ENCODE measurements at places on chromosomes 12 and 14. TPM values are rescaled to one million over a fixed set of nuclear protein-coding genes. Genes with fewer than 3 reads are reported as not detected.
A peak's percentile ranks its signal among the peaks of the same experiment; 100 is the strongest.

GRCh38 chr14:55333711-55334485 lies 62.7 kb downstream of the FBXO34 start:
- no peak for DNase-seq

DNA sequence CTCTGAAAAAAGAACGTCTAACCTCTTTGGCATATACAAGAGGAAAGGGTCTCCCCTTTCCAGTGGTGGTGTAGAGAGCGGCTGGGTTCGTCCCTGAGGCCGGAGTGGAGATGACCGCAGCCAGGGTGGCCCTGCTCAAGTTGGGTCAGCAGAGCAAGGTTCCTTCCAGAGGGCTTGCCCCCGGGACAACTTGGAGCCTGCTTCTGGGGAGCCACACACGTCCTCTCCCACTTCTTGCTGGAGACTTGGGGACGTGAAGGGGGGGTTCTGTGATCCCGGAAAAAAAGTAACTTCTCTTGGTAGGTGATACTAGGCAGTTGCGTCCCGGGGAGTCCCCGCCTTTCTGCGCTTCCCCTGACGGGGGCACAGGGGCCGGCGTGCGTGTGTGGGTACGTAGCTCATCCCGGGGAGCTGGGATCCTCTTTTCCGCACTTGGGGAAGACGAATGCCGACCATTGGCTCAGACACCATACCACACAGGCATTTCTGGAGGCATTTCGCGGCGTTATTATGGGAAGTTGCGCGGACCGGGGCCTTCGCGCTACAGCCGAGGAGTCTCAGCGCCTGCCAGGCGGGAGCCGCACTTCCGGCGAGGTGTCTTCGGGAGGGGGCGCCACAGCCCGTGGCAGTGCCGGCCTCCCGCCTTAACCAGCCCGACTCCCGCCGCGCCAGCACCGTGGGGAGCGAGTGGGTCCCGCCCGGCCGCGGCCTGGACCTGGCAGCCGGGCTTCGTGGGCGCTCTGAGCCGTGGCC lies 14.8 kb upstream of the PAX9 start:
- no peak for DNase-seq

GRCh38 chr14:92967346-92967926 lies 44.5 kb downstream of the CHGA start:
- no peak for DNase-seq

Gene GPR135
- polyA plus RNA-seq: 3.5 TPM

Gene PPP1R3E
- polyA plus RNA-seq: 27.3 TPM

GRCh38 chr12:113236539-113237399 lies 15.5 kb downstream of the TPCN1 start:
- peak; percentile 81 for DNase-seq

GRCh38 chr12:64836856-64837255 lies 12.4 kb downstream of the TBC1D30 start:
- no peak for DNase-seq

DNA sequence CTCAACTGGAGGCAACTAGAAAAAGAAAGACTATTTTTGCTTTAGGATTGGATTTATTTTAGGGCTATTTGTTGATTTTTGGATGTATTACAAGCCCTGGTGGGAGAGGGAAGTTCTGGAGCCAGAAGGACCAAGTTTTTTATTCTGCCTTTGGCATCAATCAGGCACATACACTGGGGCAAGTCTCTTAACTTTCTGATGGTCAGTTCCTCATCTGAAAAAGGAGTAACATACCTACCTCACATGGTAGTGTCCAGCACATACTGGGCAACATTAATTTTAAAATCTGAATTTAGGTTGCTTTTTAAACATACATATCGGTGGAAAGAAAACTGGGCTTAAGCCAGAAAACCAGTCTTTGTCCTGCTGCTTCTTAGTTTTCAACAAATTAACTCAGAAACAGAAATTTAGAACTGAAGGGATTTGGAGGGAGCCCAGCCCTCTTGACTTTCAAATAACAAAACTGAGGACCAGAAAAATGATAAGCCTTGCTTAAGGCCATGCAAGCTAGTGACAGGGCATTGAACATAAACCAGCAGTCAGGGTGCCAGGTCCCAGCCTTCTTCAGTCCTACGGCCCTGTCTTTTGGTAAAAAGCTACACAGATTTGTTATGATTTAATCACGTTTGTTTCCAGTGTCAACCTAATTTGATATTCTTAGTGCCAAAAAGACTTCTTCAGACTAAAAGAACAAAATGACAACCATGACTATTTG lies 90.2 kb upstream of the SLC38A2 start:
- no peak for DNase-seq

DNA sequence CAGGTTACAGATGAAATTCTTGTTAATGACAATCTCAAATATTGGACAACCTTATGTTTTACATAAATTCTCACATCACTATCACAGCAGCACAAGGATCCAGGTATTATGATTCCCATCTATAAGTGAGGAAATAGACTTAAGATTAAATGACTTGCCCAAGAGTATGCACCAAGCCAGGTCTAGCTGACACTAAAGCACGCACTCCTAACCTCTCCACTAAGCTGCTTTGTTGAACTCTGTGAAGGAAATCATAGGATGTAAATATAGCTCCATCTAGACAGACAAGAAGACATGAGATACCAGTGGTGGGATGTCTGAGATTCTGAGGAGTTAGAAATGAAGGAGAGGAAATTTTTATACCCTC lies 87.9 kb downstream of the PHLDA1 start:
- DNase-seq: no peak

Gene SCN8A
- 1.4 TPM for polyA plus RNA-seq

Gene MMP19
- polyA plus RNA-seq: 2.5 TPM

DNA sequence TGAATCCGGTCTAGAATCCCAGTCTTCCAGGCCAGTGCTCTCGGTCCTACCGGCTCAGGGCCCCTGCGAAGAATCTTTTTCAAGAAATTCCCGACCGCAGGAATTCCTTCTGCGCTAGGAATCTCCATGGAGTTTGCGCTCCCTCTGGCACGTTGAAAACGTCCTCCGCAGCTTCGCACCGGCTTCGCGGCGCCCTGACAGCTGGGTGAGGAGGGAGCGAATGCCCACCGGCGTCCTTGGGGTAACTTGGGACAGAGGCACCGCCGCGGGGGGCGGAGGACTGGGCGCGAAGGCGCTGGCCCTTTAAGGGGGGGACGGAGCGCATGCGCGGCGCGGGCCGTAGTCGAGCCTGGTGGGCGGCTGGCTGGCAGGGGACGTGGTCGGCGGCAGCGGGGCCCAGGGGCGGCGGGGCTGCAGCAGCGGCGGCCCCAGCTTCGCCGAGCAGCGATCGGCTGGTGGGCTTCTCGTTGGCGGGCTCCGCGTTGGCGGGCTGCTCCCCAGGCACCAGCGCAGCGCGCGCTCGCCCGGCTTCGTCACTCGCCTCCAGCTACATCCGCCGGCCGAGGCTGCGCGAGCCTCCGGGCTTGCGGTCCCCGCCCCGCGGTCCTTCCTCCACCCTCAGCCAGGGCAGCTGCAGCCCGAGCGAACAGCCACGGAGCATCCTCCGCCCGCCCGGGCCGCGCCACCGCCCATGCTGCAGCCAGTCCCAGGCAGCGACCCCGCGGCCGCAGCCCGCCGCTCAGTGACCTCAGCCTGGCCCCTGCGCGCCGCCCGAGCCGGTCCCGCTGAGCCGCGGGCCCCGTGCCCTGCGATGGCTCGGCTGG lies at the start of gene VASH1:
Gene VASH1, plus strand, starts transcription at position 333 of the 824 bp plus-strand sequence. CDS start 1,354 bp downstream, outside the sequence.
- DNase-seq: no peak

DNA sequence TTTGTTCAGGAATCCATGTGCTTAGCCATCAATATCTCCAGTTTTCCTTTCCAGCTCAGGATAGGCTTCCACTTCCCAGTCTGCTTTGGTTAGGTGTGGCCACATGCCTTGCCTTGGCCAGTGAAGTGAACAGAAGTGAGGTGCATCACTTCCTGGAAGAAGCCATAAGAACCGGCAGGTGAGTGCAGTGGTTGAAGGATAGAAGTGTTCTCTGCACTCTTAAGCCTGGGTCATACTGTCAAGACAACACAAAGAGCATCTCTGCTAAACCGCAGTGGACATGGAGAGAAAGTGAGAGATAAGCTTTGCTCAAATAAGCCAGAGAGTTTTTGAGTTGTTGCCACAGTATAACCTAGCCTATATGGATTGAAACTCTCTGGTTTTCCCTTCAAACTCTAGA lies 11.4 kb downstream of the GNG2 start:
- no peak for DNase-seq

- peak; percentile 48 for DNase-seq
Measured at GRCh38 chr12:129911428-129912049, 7.7 kb upstream of the TMEM132D start.

DNA sequence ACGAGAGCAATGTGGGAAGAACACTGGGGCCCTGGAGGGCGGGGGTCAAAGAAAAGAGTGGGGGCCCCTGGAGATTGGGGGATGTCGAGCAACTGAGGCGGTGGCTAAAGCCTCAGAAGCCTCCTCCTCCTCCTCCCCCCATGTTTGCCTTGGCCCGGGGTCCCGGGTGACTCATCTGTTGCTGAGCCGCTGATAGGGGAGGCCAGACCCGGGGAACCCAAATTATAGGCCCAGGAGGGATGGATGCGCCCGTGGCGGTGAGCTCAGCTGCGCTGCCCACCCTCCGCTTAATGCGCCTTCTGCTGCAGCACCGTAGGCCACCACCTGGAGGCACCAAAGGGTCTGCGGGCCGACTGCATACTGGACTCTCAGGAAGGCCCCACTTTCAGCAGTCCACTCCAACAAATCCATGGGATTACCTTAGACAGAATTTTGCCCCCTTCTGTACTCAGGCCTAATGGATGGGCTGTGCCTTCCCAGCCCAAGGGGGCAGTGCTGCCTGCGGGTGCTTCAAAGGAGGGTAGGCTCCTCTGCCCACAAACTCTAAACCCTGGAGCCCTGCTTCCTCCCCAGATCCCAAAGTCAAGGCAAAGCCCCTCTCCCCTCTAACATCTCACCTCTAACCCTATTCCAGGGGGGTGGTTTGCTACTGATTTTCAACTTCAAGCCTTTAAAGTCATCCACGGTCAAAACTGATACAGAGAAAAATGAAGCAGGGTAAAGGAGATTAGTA lies 2.6 kb upstream of the WNT10B start:
- DNase-seq: peak; percentile 39

GRCh38 chr14:56858422-56858821 lies 48.1 kb upstream of the OTX2 start:
- peak; percentile 41 for DNase-seq

Gene ESPL1
- 31.2 TPM for polyA plus RNA-seq

DNA sequence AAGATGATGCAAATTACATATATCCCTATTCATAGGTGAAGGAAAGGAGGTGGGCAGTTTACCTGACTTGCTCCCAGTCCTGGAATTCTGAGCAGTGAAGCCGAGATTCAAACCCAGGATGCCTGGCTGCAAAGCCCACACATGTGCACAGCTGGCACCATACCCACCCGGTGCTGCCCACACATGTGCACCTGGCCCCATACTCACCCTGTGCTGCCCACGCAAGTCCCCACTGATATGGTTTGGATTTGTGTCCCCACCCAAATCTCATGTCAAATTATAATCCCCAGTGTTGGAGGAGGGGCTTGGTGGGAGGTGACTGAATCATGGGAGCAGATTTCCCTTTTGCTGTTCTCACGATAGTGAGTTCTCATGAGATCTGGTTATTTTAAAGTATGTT lies 179.2 kb upstream of the C14orf180 start:
- no peak for DNase-seq

Measured in large intestine (tissue), 12 donors.